ENCODE measurements at places on chromosomes 7 and 10.
A peak's percentile ranks its signal among the peaks of the same experiment; 100 is the strongest.

- H3K36me3 ChIP-seq: no peaks in the 10 kb centered on the region
- no peak overlapping the region for H3K27ac ChIP-seq
- no peak overlapping the region for H3K4me3 ChIP-seq
- H3K27me3 ChIP-seq: no peaks in the 10 kb centered on the region
- DNase-seq: no peak
These were observed 278.7 kb downstream of the DOCK4 start for GRCh38 chr7:111927353-111928019.

GRCh38 chr7:2452074-2452507 lies 24.1 kb downstream of the GRIFIN start:
- no peaks in the 10 kb centered on the region for H3K27me3 ChIP-seq
- no peaks in the 10 kb centered on the region for H3K4me1 ChIP-seq
- H3K36me3 ChIP-seq: no peaks in the 10 kb centered on the region
- H3K4me3 ChIP-seq: peak overlapping the region; percentile 33
- no peak overlapping the region for H3K27ac ChIP-seq

- no peaks in the 10 kb centered on the region for H3K4me1 ChIP-seq
- H3K4me3 ChIP-seq: no peak overlapping the region
- H3K36me3 ChIP-seq: no peaks in the 10 kb centered on the region
- H3K27me3 ChIP-seq: no peaks in the 10 kb centered on the region
These were observed 73.3 kb upstream of the MTPN start for GRCh38 chr7:136050462-136050847.

GRCh38 chr10:61974601-61975390 lies 73.3 kb downstream of the ARID5B start:
- H3K27ac ChIP-seq: peak overlapping the region; percentile 81
- H3K27me3 ChIP-seq: no peaks in the 10 kb centered on the region
- H3K36me3 ChIP-seq: no peaks in the 10 kb centered on the region
- no peak overlapping the region for H3K4me3 ChIP-seq
- H3K4me1 ChIP-seq: no peaks in the 10 kb centered on the region

DNA sequence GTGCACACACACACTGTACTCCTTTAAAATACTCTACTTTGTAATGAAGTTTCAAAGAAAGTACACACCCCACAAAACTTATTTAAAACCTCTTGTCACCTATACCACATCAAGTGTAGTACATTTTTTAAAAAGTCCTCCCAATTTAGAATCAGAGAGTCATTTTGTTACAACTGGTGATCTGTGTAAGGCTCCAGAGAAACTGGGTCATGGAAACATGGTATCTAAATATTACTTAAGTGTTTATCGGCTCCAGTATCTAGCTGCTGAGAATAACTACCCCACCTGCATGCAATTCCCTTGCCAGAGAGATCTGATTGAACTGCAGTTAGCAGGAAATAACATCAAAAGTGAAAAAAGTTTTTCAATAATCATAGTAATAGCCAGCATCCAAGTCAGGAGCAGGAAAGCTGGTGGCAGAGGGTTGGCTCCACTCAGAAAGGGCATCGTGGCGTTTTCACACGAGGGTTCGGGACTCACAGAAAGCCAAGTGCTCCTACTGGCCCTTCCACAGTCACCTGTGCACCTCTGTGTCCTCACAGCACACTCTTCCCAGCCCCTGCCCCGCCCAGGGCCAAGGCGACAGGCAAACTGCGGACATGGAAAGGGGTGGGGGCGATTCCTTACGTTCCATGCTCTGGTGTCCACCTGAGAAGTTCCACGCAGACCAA lies 6.5 kb downstream of the RGS10 start:
- H3K4me3 ChIP-seq: no peak overlapping the region
- no peak for DNase-seq
- no peak overlapping the region for H3K27ac ChIP-seq
- H3K27me3 ChIP-seq: no peaks in the 10 kb centered on the region
- H3K36me3 ChIP-seq: no peaks in the 10 kb centered on the region

GRCh38 chr10:73759512-73760115 lies 15.4 kb downstream of the SEC24C start:
- H3K27ac ChIP-seq: no peak overlapping the region
- DNase-seq: no peak
- H3K36me3 ChIP-seq: no peaks in the 10 kb centered on the region
- H3K4me3 ChIP-seq: no peak overlapping the region
- no peaks in the 10 kb centered on the region for H3K4me1 ChIP-seq

DNA sequence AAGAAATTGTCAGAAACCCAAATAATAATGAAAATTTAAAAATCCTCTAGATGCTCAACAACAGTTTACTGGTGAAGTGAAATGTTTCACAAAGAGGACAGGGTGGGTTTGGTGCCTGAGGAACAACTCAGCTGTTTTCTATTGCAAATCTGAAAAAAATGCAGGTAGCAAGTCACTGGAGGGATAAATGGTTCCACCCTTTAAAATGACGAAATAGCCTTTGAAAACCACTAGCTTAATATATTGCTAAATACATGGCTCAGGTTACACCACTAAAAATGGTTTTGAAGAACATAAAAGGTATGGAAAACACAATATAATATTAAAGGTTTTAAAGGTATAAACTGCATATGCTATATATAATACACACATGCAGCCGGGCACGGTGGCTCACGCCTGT lies 69.5 kb downstream of the LMBR1 start:
- H3K4me1 ChIP-seq: no peaks in the 10 kb centered on the region
- no peak overlapping the region for H3K27ac ChIP-seq
- H3K36me3 ChIP-seq: no peaks in the 10 kb centered on the region
- no peaks in the 10 kb centered on the region for H3K27me3 ChIP-seq
- DNase-seq: no peak

GRCh38 chr7:92546856-92547497 lies 18.4 kb downstream of the RBM48 start:
- no peaks in the 10 kb centered on the region for H3K4me1 ChIP-seq
- no peak overlapping the region for H3K4me3 ChIP-seq
- no peaks in the 10 kb centered on the region for H3K36me3 ChIP-seq
- no peak for DNase-seq
- H3K27me3 ChIP-seq: no peaks in the 10 kb centered on the region
- no peak overlapping the region for H3K27ac ChIP-seq

GRCh38 chr7:151431281-151431767 lies 8.6 kb downstream of the CRYGN start:
- no peaks in the 10 kb centered on the region for H3K27me3 ChIP-seq
- no peak for DNase-seq
- peaks cover 19% of the 10 kb centered on the region for H3K4me1 ChIP-seq
- H3K27ac ChIP-seq: no peak overlapping the region
- no peak overlapping the region for H3K4me3 ChIP-seq

GRCh38 chr7:102451371-102452054 lies 13.2 kb downstream of the ALKBH4 start:
- no peaks in the 10 kb centered on the region for H3K36me3 ChIP-seq
- no peaks in the 10 kb centered on the region for H3K27me3 ChIP-seq
- H3K4me1 ChIP-seq: no peaks in the 10 kb centered on the region
- H3K4me3 ChIP-seq: no peak overlapping the region
- no peak overlapping the region for H3K27ac ChIP-seq

DNA sequence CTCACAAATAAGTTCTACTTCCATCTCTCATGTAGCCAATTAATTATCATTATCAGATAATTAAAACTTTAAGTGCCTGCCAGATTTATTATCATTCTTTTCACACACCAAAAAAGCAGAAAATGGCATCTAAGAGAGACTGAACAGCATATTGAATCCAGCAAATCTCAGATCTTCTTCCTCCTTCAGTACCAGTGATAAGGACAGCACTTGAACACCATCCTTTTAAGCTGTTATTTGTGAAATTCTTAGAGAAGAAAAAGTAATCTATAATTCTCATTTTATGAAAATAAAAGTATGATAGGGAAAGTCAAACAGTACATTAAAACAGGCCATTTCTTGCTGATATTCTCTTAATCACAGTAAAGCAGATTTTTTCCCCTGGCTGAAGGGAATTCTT lies 104.5 kb downstream of the ELAPOR2 start:
- H3K27me3 ChIP-seq: no peaks in the 10 kb centered on the region
- no peaks in the 10 kb centered on the region for H3K4me1 ChIP-seq
- no peaks in the 10 kb centered on the region for H3K36me3 ChIP-seq
- no peak for DNase-seq
- no peak overlapping the region for H3K27ac ChIP-seq
- no peak overlapping the region for H3K4me3 ChIP-seq

- no peaks in the 10 kb centered on the region for H3K36me3 ChIP-seq
- no peaks in the 10 kb centered on the region for H3K27me3 ChIP-seq
- no peak overlapping the region for H3K4me3 ChIP-seq
- DNase-seq: no peak
These were observed 106.1 kb downstream of the POU6F2 start for GRCh38 chr7:39083781-39084180.

DNA sequence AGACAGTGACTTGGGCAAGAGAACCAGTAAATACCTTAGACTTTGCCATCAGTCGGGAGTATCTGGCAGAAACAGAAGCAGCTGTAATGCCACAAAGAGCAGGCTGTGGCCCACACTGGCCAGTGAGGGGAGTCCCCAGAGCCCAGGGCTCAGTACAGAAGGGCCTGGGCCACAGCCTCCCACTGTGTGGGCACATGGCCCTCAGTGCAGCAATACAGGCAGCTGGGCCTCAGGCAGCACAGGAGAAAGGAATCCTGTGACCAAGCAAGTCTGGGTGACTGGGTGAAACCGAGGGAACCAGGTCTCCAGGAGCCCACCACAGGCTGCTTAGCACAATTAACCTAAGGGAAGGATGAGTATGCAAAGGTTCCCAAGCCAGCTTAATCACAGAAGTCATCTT lies 14.0 kb downstream of the WDR91 start:
- DNase-seq: no peak
- H3K4me3 ChIP-seq: no peak overlapping the region
- H3K36me3 ChIP-seq: no peaks in the 10 kb centered on the region
- H3K27me3 ChIP-seq: no peaks in the 10 kb centered on the region
- no peak overlapping the region for H3K27ac ChIP-seq

GRCh38 chr10:80090121-80090520 lies 11.7 kb downstream of the TMEM254 start:
- no peak overlapping the region for H3K4me3 ChIP-seq
- no peaks in the 10 kb centered on the region for H3K27me3 ChIP-seq
- no peaks in the 10 kb centered on the region for H3K36me3 ChIP-seq
- no peaks in the 10 kb centered on the region for H3K4me1 ChIP-seq
- DNase-seq: no peak

- no peak overlapping the region for H3K27ac ChIP-seq
- H3K4me1 ChIP-seq: no peaks in the 10 kb centered on the region
These were observed 11.9 kb downstream of the ZNF804B start for GRCh38 chr7:88771417-88771816.

- peak within 1 kb of the TSS; percentile 87 for H3K4me3 ChIP-seq
- H3K27me3 ChIP-seq: no peaks in the 10 kb centered on the region
- peak within 1 kb of the TSS; percentile 77 for H3K27ac ChIP-seq
- H3K4me1 ChIP-seq: peaks cover 6% of the 10 kb centered on the region
- H3K36me3 ChIP-seq: no peaks in the 10 kb centered on the region
- peak; percentile 83 for DNase-seq
These were observed at the start of the genes MRPL43 and TWNK for GRCh38 chr10:100986952-100987684. MRPL43 (minus strand) TSS chr10:100987497; CDS start chr10:100987443, 54 bp downstream. TWNK (plus strand) TSS chr10:100987543; CDS start chr10:100988211, 668 bp downstream.

- H3K4me3 ChIP-seq: no peak overlapping the region
- H3K4me1 ChIP-seq: no peaks in the 10 kb centered on the region
- no peak for DNase-seq
- H3K27me3 ChIP-seq: no peaks in the 10 kb centered on the region
- H3K36me3 ChIP-seq: no peaks in the 10 kb centered on the region
These were observed 110.4 kb downstream of the PKD1L1 start for GRCh38 chr7:47837826-47838225.

GRCh38 chr7:31338706-31339105 lies 1.8 kb downstream of the NEUROD6 start:
- no peaks in the 10 kb centered on the region for H3K4me1 ChIP-seq
- no peak overlapping the region for H3K4me3 ChIP-seq
- no peak overlapping the region for H3K27ac ChIP-seq
- DNase-seq: no peak
- H3K27me3 ChIP-seq: peaks cover 12% of the 10 kb centered on the region

DNA sequence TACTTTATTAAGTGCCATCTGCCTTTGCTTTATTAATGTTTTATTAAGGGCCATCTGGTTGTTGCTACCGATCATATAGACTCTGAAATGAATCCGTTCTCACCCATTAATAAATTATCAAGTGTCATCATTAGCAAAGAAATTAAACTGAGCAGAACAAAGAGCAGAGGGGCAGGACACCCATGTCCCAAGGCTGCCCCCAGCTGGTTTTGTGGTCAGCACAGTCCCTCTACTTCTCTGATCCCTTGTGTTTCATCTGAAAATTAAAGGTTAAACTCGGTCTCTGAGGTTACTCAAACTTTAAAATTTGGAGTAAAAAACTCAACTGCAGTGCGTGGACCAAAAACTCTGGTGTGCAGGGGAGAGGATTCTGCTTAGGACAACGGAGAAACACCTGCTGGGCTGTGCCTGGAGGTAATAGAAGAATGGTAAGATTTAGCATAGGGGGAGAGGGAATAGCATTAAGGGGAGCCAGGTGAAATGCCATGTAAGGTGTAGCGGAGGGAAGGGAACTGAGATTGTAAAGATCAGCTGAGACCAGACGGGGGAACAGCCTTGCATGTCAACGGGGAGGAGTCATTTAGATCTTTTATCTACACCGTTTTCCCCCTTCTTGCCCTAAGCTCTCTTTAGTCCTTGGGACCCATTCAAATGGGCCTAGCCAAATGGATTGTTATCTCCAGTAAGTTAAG lies 10.8 kb upstream of the GSDME start:
- H3K4me3 ChIP-seq: no peak overlapping the region
- H3K27me3 ChIP-seq: no peaks in the 10 kb centered on the region
- H3K4me1 ChIP-seq: no peaks in the 10 kb centered on the region

DNA sequence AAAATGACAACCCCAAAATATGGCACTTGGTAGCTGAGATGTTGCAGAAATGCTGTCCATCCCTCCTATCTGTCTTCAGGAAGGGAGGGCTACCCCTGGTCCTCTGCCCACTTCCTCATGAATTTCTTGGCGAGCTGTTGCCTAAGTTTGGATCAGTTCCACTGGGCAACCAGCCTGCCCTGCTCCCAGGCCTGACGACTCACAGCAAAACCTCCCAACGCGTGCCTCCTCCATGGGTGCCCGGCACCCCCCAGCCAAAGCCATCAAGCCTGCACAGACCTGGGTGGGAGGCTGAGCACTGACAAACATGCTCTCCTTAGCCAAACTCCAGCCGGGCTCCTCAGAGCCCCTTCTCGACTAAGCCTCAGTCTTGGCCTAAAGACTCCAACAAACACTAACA lies 8.9 kb downstream of the VSTM4 start:
- H3K27me3 ChIP-seq: no peaks in the 10 kb centered on the region
- no peaks in the 10 kb centered on the region for H3K36me3 ChIP-seq
- H3K4me1 ChIP-seq: no peaks in the 10 kb centered on the region
- peak overlapping the region; percentile 16 for H3K27ac ChIP-seq

DNA sequence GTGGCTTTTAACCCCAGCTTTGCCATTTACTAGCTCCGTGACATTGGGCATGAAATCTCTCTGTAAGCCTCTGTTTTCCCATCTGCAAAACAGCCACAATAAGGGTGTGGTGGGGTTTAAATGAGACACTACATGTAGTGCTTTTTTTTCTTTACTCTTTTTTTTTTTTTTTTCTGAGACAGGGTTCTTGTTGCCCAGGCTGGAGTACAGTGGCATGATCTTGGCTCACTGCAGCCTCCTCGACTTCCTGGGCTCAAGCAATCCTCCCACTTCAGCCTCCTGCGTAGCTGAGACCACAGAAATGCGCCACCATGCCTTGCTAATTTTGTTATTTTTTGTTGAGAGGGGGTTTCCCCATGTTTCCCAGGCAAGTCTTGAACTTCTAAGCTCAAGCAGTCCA lies 8.3 kb upstream of the DENND10 start:
- DNase-seq: no peak
- H3K27ac ChIP-seq: no peak overlapping the region
- H3K27me3 ChIP-seq: no peaks in the 10 kb centered on the region

Measured in uterus (tissue), 4 donors.